ENCODE measurements at places on chromosomes 5 and 9.
A peak's percentile ranks its signal among the peaks of the same experiment; 100 is the strongest.

GRCh38 chr9:116494815-116495634 lies 192.1 kb upstream of the TRIM32 start:
- DNase-seq: peak; percentile 2

GRCh38 chr5:89110916-89111646 lies 228.1 kb upstream of the MEF2C start:
- no peak for DNase-seq

DNA sequence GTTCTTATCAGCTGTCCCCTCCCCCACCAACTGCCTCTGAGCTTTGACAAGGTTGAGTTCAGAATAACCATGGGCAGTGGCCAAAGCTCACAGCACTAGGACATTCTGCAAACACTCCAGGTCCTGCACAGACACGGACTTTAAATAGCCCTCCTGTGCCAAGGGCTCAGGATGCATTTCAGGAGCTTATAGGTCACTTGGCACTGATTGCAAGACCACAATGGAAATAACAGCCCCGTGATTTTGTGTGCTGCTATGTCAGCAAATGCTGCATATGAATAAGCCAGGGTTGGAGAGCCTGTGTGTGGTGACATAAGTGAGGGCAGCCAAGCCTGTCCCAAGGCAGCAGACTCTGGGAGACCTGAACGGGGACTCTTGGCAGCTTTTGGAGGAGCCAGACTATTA lies 150.7 kb downstream of the DMRT2 start:
- no peak for DNase-seq

- DNase-seq: no peak
Measured at GRCh38 chr5:531101-531748, 7.0 kb upstream of the SLC9A3 start.

- no peak for DNase-seq
Measured at GRCh38 chr5:128627939-128628338, 89.9 kb upstream of the FBN2 start.

GRCh38 chr9:69176471-69177171 lies 2.5 kb downstream of the TJP2 start:
- no peak for DNase-seq

DNA sequence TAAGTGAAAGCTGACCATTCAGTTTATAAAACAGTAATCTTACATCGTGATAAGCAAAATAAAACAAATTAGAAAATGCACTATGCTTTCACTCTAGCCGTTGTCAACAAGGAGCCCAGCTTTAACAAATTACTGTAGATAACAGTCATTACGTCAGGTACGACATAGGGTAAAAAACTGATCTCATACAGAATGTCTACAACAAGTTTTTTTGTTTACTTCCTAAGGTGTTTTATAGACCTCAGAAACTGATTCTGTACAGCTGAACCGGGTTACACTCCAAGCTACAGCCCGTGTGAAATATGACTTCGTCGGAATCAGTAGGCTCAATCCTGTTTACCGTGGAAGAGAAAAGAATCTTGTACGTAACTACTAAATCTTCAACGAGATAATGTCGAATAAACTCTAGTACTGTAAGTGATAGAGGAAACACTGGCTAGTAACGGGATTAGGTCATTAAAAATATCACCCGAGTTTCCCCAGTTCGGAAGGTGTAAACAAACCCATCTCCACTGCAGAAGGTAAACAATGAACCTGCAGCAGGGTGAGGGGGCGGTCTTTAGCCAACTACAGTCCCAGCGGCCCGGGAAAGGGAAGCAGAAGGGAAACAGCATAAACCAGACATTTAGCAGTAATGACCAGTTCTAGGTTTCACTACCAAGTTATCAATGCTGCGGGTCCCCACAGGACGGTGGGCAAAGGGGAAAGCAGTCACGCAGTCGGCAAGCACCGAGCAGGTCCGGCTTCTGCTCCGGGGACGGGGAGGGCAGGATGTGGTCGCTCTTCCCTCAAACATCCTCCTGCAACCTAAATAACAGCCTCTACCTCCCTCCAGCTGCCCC lies 1.1 kb downstream of the RICTOR start:
- DNase-seq: peak; percentile 26

- no peak for DNase-seq
Measured at GRCh38 chr5:111741278-111741677, 15.7 kb downstream of the NREP start.

DNA sequence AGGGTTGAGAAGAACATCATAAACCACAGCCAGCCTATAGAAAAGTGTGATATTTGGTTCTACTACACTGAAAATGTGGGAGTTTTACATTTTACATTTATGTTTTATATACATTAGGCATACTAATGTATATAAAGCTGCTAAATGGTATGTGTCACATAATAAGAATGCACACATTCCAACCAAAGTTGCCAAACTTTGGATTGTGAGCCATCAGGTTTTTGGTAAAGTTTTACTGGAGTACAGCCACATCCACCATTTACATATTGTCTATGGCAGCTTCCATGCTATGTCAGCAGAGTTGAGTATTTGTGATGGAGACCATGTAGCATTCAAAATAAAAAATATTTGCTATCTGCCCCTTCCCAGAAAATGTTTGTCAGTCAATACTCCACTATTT lies 23.1 kb upstream of the TARS1 start:
- DNase-seq: no peak

DNA sequence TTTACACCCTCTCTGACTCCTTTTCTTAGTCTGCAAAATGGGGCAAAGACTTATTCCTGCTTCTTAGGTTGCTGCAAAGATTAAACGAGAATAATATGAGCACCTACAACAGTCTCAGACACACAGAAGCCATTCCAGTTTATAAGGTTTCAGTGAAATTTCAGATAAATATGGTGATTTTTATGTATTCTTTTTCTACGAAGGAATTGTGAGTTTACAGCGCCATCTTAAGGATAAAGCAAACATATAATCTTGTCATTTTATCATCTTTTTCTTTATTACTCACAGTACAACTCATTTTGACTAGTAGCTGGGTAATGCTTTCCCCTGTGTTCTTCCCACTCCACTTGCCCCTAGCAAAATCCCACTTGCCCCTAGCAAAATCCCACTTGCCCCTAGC lies 29.2 kb upstream of the SMC5 start:
- no peak for DNase-seq

- DNase-seq: no peak
Measured at GRCh38 chr5:64458948-64459347, 46.9 kb upstream of the RGS7BP start.

- no peak for DNase-seq
Measured at GRCh38 chr9:96163161-96163560, 138.8 kb downstream of the HSD17B3 start.

- no peak for DNase-seq
Measured at GRCh38 chr9:94687451-94687850, 39.0 kb upstream of the AOPEP start.

DNA sequence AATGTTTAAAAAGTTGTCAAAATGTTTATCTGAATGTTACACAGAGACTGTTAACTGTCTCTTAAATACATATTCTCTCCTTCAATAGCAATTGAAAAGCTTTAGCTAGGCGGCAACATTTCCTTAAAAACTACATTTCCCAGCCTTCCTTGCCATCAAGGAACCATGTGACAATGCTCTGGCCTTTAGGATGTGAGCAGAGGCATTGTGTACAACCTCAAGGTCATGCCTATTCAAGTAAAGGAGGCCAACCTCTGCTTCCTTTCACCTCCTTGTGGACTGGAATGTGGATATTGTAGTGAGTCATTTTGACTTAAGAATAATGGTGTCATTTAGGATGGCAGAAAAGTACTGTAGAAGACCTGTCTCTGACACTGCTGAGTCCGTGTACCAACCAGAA lies 23.7 kb upstream of the MROH2B start:
- DNase-seq: no peak

DNA sequence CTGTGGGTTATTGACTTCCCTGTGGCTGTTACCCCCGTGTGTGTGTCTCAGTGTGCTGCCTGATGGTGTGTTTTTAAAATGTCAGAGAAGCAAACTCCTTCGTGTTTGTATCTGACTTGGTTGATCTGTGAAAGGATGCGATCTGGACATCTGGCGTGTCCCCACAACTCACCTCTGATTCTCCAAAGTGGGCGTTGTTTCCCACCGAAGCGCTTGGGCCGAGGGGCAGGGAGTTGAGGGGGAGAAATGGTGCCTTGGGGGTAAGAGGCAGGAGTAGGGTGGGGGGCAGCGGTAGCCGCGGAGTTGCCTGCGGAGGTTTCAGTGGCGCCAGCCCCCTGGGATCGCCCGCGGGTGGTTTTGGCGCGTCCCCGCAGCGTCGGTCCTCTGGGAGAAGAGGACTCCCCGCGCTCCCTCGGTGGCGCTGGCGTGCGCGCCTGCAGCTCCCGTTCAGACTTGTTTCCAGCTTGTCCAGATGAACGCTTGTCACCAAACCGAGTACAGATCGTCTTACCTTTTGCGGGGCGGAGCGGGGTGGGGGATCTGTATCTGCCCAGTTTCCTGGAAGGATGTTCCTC lies 1.1 kb downstream of the MAST4 start:
- no peak for DNase-seq

- no peak for DNase-seq
Measured at GRCh38 chr5:141914199-141914743, 9.4 kb upstream of the DELE1 start.

GRCh38 chr9:38232895-38233294 lies 159.6 kb upstream of the ALDH1B1 start:
- no peak for DNase-seq

GRCh38 chr5:1917830-1918487 lies 35.2 kb upstream of the IRX4 start:
- DNase-seq: no peak

- no peak for DNase-seq
Measured at GRCh38 chr5:181205761-181206649, 1.0 kb upstream of the TRIM7 start.

DNA sequence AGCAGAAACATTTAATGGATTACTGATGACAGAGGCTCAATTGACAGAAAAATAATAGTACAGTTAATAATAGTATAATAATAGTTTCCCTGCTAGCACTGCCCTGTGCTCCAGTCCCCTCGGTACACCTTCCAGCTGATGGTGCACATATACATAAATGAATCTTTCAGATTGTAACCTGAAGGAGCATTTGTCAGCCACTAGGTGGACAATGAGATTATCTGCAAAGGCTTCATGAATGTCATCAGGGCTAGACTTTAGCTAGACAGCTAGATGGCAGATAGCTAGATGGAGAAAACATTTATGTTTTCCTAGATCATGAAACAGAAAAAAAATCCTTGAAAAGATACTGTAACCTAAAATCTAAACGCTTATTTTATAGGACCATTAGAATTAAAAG lies 304.4 kb upstream of the SMC2 start:
- no peak for DNase-seq

- DNase-seq: no peak
Measured at GRCh38 chr9:114643001-114643400, 14.6 kb downstream of the TEX53 start.

DNA sequence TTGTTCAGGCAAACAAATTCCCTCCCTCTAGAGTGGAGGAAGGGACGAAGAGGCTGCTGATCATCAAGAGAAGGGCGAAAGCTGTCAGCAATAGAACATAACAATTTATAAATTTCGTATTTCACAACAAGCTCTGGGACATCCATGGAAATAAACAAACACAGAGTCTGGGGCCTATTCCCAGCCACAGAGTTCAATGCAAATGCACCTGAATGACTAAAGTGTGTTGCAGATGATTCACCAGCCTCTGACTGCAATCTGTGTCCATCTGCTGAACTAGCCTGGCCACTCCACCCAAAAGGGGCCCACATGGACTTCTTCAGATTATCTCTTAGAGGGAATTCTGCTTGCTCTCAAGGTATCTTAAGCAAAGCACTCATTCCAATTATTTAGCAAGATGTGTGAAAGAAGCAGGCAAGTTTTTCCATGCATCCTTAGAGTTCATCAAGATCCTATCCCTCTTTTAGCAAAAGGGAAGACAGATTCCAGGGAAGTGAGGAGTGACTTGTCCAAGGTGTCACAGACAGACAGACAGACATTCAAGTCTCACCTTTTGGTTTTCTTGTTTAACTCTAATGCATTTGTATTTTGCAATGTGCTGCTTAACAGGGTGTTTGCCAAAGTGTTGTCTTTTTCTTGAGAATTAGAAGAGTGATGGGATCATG lies 307.8 kb upstream of the PAPPA start:
- DNase-seq: no peak

Measured in stimulated activated CD4-positive, alpha-beta T cell treated with anti-CD3 and anti-CD28 coated beads, Interleukin-15, amount 100 ng/mL, for 48 hours (primary cell).